Motor neuron (in vitro differentiated cells): ENCODE measurements at places on chromosomes 6 and 20. TPM values are rescaled to one million over a fixed set of nuclear protein-coding genes. Genes with fewer than 3 reads are reported as not detected.

DNA sequence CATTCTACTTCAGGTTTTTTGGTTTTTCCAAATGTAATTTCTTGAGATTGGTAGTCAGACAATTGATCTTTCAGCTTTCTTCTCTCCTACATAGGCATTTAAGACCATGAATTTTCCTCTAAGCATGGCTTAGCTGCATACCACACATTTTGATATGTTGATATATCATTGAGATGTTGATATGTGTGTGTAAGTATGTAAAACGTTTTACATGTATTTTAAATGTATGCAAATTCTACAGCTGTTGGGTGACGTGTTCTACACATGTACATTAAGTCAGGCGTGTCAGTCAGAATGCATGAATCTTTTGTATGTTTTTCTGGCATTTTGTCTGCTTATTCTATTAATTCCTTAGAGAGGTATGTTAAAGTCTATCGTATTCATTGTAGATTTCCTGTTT lies 228.2 kb downstream of the CDH26 start:
- ATAC-seq = no peak

- ATAC-seq = no peak
These were observed 26.6 kb downstream of the PREX1 start for GRCh38 chr20:48801197-48801596.

DNA sequence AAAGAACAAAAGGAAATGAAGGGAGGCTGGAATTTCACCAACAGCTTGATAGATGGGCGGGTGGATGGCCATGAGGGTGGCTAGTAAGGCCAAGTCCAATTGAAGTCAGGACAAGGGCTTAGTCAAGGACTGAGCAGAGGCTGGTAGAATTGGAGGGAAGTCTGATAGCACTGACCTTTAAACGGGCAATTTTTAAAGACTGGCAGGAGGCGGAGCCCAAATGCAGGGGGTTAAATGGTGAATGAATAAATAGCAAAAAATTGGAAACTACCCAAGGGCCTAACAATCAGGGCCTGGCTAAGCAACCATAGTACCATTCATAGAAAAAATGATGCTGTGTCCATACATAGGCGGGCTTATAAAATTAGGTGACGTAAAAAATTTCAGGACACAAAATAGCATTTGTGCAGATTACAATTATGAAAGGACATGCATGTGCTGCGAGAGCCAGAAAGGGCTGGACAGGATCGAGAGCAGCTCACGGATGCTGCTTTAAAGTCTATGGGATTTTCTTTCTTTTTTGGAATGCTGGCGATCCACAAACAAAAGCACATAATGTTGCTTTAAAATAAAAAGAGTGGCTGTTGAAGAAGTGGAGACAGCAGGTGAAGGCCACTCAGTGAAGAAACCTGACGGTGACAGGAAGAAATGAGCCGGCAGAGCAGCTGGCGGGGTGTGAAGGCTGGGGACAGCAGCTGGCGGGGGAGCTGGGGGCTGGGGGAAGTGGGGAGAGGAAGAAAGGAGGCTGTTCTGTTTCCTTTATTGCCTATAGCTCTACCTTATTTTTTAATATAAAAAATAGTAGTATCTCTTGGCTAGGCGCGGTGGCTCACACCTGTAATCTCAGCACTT lies 42.8 kb upstream of the TAF8 start:
- ATAC-seq = no peak

DNA sequence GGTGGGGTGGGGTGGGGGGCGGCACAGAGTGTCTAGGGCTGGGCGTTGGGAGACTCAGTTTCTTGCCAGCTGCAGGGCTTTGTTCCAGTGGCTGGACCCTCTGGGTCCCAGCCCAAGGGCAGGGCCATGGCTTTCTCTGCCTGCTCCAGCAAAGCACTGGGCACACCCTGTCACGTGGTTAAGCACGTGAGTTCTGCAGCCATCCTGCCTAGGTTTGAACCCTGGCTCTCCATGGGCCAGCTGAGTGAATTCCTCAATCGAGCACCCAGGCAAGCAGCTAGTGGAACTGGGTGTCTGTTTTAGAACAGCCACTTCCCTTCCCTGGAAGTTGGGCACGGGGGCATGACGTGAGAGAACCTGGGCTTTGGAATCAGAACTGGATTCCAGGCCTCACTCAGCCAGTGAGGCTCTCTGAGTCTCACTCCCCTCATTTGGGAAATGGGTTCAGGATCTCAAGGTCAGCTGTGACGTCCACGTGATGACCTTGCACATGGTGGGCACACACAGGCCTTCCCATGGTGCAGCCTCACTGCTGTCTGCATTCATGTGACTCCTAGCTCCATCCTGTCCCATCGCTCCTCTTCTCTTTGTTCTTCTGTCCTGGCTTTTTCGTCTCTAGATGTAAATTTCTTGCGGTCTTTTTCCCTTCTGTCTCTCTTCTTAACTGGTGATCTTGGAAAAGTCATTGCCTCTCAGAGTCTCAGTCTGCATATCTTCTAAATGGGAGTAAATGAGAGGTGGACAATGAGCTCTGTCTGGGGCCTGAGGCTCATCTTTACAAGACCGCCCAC lies 45.9 kb downstream of the NOL4L start:
- ATAC-seq = peak; percentile 59

GRCh38 chr6:79028641-79029314 lies 49.3 kb downstream of the PHIP start:
- no peak for ATAC-seq

DNA sequence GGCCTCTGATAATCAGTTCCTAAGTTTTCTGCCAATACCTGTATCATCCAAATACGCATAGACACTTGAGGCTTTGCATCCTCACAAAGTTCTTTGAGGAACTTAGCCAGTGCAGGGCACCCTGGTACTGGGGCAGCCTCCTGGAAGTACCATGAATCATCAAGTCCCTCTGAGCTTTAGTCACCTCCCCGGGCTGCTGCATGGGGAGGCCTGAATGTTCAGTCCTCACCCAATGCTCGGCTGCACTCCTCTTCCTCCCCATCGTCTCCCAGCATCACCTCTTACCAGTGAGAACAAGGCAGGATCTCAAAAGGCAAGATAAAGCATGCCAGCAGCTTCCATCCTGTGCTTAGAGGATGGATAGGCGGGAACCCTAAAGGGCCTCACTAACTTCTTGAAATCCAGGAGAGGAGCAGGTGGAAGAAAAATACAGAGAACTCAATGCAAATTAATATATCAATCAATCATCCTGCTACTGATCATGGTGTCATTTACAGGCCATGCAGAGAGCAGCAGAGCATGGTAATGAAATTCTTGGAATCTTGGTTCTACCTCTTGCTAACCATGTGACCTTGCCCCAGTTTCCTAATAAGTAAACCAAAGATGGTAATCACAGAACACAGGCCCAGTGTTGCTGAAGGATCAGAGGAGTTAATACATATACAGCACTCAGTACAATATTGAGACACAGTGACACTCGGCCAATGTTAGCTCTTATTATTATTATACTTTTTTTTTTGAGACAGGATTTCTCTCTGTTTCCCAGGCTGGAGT lies 4.7 kb upstream of the CCN6 start:
- no peak for ATAC-seq

GRCh38 chr6:157242791-157243190 lies 80.5 kb downstream of the TMEM242 start:
- ATAC-seq = no peak

- peak; percentile 69 for ATAC-seq
These were observed 5.7 kb upstream of the CD93 start for GRCh38 chr20:23091721-23092383.

DNA sequence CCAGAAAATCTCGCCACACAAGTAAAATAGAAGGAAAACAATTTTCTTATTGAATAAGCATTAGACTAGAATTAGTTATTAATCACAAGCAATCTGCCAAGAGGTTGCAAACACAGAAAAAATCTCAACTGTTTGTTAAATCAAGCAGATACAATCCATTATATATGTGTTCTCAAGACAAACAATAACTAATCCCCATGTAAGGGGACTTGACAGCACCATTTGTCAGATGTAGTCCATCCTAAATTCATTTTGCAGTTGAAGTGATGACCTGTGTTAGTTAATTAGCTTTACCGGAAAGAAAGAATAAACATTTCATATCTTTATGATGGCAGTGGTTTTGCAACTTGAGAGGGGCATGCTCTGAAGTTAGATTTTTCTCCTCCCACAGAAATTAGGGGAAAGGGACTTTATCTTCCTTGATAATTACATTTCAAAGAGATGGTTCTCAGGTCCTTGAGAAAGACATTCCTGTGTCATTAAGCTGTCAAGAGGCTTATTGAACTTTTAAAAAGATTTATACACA lies 1588.0 kb downstream of the GRIK2 start:
- peak; percentile 87 for ATAC-seq

DNA sequence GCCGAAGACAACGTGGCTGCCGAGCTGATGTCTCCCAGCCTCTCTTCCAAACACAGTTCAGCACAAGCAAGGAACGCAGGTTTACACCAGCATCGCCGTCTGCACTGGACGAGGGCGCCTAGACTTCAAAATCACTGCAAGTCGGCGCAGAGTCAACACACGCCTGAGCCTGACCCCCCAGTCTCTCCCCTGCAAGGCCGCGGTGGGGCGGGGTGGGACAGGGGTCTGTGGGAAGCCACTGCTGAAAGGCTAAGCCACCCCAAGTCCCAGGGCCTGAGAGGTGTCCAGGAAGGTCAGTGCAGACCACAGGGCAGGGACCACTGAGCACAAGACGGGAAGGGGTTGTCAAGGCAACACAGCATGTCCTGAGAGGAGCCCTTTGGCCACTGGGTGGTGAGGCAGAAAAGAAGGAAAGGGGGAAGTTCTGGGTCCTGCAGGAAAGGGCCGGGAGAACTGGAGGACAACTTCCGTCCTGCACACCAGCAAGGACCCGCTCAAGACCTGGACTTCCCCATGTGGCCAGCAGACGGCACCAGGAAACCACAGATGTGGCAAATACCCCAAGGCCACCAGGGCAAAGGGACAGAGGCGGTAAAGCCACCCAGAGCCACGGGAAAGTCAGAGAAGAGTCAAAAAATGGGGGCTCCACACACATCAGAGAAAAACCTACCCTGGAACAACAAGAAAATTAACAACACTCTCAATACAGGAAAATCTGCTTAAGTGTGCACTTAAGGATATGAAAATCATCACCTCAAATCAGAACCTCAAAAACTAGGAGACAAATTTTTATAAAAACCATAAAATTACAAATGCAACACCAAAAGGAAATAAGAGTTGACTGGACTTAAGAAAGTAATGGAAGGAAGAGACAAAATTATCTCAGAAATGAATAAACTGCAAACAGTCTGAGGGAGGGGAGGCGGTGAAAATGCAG lies 84.8 kb downstream of the TAF4 start:
- ATAC-seq = no peak

Gene PCMT1
- 59.2 and 63.2 TPM in 2 replicates for total RNA-seq

Gene RAB44
- 0.33 and 0.39 TPM in 2 replicates for total RNA-seq

Gene EYA2
- total RNA-seq = 0.73 and 7.5 TPM in 2 replicates

Gene DEFB124
- total RNA-seq = not detected in 2 replicates

Gene PTK6
- 0.46 and 0.71 TPM in 2 replicates for total RNA-seq

Gene TDRD6
- total RNA-seq = 1.7 and 2.2 TPM in 2 replicates
